Effector memory CD8-positive, alpha-beta T cell (primary cell): ENCODE measurements at places on chromosomes 5 and 9.
A peak's percentile ranks its signal among the peaks of the same experiment; 100 is the strongest.

DNA sequence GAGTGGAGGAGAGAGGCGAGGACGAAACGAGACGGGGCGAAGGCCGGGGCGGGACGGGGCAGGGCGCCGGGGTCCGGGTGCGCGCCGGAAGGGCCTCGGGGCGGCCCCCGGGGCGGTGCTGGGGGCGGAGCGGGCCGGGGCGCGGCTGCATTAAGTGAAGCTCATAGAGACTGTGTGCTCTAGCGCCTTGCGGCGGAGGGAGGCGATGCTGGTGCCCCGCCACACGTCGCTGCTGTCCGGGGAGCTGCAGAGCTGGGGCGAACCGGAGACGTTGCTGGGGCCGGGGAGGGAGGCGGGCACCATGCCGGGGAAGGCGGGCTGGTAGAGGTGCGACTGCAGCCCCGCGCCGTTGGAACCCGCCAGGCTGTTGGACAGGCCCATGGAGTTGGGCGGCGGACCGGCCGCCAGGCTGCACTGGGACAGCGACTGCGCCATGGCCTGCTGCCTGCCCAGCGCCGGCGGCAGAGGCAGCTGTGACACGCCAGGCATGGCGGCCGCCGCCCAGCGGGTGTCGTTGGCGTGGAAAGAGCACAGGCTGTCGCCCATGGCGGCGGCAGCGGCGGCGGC is 8.3 kb downstream of the OTP start:
- DNase-seq = no peak

GRCh38 chr5:28009576-28009975 is 971.2 kb upstream of the CDH9 start:
- DNase-seq = no peak

- DNase-seq = no peak
These were observed 271.9 kb downstream of the SLIT3 start for GRCh38 chr5:169029037-169029436.

DNA sequence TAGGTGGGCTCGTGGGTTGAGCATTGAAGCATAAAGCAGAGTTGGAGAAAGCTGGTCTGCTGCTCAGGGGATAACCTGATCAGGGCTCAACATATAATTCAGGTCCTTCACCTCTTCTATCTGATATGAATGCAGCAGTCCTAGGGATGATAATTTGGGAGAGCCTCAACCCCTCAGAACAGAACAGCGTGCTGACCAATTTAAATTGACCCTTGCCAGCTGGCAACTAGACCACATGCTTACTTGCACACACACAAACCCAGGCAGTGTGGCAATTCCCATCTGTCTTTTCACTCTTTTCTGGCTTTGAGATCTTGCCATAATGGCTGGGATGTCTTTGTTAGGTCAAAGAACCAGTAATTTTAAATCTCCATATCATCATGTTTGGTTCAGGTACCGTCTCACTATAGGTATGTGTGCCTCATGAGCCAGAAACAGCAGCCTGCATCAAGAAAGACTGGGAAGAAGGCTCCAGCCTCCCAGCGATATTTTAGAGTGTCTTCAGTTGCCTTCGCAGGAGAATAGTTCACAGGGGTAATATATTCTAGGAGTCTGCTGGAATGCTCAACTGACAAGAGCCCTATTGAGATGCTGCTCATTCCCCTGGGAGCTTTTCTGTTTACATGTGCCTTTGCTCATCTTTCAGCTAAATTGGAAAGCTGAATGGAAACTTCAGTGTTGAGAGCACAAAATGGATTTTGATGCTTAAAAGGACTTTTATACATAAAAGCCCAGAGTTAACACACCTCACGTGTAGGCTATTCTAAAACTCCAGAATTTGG is 497.6 kb downstream of the RASEF start:
- DNase-seq = no peak

DNA sequence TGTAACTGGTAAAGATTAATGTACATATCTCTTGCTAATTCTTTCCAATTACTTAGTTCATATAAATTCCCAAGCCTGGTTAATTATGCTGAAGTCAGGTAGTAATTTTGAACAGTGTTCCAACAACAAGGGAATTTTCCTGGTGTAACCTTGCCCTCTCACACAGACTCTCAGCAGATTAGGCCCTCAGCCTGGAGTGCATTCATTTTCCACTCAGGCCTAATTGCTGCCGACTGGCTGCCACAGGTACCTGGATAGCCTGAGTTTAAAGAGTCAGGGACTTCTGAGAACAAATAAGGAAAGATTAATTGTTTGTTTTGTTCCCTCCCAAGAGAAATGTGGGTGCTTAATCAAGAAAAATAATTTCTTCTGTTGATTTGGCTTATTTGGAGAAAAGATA is 71.4 kb downstream of the PPIC start:
- DNase-seq = no peak

GRCh38 chr5:120771202-120771601 is 307.1 kb downstream of the PRR16 start:
- DNase-seq = no peak

- DNase-seq = no peak
These were observed 128.7 kb downstream of the SPOCK1 start for GRCh38 chr5:137370096-137371071.

DNA sequence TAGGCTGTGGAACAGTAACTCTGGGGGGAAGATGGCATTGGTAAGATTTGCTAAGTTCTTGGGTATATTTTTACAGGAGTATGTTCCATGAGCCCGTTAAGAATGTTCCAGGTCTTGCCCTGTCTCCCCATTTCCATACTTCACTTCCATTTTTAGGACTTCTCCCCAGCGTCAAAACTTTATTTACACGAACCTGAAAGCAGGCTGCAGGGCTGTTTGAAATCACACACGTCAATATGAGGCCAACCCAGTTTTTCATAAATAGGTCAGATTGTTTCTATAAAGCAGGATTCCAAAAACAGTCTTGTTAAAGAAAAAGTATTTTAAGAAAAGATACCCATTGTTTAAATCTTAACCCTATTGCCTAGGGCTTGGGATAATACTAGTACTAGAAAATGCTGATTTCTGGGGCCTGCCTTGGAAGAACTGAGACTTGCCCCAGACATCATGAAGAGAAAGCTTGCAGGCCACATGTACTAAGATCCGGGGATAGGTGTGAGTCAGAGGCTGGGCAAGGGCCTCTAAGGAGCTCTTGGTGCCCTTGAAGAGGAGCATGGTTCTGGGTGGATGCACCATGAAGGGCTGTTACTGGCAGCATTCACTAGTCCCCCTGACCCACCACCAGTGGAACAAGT is 24.2 kb downstream of the TRIO start:
- no peak for DNase-seq

GRCh38 chr9:14616188-14616982 is 76.8 kb downstream of the ZDHHC21 start:
- no peak for DNase-seq

DNA sequence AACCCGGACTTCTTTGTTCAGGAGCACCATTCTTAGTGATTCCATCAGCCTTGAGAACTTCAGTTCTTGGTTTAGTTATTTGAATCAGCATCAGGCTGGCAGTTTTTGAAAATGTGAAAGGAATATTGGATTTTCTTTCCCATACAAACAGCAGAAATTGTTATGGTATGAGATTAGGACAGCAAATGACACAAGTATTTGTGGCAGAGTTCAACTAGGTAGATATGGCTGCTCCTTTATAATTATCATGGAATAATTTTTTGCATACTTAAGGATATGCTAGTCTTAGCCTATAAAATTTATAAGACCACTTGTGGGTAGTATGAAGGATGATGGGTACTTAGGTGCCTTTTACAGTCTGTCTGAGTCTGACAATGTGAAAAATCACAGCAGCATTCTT is 25.5 kb downstream of the ERAP2 start:
- DNase-seq = no peak

- DNase-seq = no peak
These were observed 237.0 kb downstream of the TENT4A start for GRCh38 chr5:6950250-6950649.

- no peak for DNase-seq
These were observed 188.4 kb upstream of the NR4A3 start for GRCh38 chr9:99633265-99633664.

- DNase-seq = no peak
These were observed 1.7 kb downstream of the MBLAC2 start for GRCh38 chr5:90472783-90473395.

DNA sequence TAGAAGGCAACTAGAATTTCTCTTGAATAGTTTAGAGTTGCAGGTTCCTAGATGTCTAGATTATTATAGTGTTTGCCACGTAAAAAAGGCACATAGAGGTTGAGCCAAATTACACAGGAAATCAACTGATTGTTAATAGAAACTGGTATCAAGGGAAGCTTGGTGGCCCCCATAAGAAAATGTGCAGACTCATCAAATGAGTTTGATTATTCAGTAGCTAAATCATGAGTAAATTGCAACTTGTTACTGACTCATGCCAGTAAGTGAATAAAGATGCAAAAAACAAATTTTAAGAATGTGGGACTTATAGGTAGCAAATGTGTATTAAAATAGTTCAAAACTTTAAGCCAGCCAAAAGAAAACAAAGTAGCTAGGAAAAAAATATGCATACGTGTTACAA is 1078.9 kb upstream of the CDH9 start:
- no peak for DNase-seq

DNA sequence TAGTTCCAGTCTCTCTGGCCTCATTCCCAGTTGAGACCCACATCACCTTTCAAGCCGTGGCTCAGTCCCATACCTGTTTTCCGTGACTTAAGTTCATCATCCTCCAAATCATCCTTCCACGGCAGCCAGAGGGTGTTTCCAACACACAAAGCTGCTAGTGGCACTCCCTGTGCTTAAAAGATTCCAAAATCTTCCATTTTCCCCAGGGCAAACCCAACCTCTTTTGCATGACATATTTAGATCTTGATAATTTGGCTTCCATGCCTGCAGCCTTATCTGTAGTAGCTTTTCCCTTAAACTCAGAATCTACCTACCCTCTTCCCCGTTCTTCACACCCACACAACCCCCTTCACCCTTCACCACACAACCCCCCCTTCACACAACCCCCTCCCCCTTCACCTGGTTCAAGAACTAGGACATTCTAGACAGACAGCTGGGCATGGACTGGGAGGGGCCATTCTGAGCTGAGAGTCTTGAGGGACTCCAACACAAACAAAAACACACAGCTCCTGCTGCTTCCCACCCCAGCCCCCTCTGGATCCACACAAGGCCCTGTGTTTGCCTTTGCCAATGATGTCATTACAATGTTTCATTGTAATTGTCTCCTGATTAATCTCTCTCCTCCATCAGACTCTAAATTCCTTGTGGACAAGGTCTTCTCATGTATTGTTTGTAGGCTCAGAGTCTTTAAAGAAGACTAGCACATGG is 268.2 kb downstream of the SH3GL2 start:
- DNase-seq = no peak

DNA sequence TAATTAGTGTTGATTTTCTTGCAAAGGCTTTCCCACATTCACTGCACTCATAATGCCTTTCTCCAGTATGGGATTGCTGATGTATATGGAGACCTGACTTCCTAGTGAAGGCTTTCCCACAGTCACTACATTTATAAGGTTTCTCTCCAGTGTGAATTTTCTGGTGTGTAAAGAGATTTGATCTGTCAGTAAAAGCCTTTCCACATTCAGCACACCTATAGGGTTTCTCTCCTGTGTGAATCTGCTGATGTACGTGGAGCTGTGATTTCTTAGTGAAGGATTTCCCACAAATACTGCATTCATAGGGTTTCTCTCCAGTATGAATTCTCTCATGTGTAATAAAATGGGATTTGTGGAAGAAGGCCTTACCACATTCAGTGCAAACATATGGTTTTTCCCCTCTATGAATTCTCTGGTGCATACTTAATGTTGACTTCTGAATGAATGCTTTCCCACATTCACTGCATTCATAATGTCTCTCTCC is 31.1 kb downstream of the ZNF484 start:
- DNase-seq = no peak

- no peak for DNase-seq
These were observed 193.5 kb upstream of the KLF9 start for GRCh38 chr9:70607926-70608325.

DNA sequence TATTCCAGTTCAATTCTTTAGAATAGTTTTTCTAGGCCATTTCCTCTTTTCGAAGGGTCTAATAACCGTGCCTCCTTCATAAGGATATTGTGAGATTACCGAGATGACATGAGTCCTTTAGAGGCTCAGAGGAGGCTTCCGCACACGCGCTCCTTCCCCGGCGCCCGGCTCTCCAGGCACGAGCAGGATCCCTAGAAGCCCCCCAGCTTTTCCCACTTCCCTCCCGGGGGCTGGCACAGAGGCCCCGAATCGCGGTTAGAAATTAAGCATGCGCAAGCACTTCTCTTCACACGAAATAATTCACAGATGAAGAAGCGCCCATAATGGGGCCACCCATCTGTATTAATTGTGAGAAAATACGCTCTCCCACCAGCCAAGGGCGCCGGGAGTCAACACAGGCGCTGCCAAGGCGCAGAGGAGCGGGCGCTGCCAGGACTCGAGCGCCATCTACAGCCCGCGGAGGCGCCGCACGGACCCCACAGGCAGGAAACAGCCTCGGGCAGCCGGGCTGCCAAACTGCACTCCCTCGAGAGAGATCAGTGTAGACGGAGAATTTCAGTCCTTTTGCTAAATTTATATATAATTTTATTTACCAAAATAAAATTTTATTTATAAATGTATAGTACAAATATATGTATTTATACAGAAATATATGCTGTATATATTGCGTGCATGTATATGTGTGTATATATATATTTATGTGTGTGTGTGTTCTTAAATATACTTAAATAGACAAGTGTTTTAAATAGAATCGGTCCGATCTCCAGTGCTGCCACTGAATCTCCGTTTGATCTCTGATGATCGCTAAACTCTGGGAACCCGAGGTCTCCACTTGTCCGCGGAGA is 258.1 kb upstream of the NFIL3 start:
- peak; percentile 64 for DNase-seq

- no peak for DNase-seq
These were observed 649.6 kb upstream of the RORB start for GRCh38 chr9:73847536-73847935.

DNA sequence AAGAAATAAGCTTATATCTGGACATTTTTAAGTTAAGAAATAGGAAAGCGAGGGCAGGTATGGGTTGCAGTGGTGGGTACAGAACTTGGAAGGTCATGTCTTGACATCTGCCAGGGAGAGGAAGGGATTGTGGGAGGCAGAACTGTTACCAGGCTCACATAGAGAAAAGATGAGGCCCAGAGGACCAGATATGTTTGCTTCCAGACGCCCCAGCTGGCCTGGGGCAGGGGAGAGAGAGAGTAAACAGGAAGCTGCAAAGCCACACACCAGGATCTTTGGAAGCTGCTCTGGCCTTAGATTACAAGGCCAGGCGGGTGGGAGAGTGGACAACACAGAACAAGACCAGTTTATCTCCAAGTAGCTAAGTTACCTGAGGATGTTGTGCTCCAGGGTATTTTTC is 71.2 kb downstream of the MARCHF11 start:
- DNase-seq = no peak

GRCh38 chr9:125407432-125407973 is 145.9 kb downstream of the GAPVD1 start:
- DNase-seq = no peak
